Caco-2 (cell line): ENCODE measurements at places on chromosomes 1 and 21. TPM values are rescaled to one million over a fixed set of nuclear protein-coding genes. Genes with fewer than 3 reads are reported as not detected.

DNA sequence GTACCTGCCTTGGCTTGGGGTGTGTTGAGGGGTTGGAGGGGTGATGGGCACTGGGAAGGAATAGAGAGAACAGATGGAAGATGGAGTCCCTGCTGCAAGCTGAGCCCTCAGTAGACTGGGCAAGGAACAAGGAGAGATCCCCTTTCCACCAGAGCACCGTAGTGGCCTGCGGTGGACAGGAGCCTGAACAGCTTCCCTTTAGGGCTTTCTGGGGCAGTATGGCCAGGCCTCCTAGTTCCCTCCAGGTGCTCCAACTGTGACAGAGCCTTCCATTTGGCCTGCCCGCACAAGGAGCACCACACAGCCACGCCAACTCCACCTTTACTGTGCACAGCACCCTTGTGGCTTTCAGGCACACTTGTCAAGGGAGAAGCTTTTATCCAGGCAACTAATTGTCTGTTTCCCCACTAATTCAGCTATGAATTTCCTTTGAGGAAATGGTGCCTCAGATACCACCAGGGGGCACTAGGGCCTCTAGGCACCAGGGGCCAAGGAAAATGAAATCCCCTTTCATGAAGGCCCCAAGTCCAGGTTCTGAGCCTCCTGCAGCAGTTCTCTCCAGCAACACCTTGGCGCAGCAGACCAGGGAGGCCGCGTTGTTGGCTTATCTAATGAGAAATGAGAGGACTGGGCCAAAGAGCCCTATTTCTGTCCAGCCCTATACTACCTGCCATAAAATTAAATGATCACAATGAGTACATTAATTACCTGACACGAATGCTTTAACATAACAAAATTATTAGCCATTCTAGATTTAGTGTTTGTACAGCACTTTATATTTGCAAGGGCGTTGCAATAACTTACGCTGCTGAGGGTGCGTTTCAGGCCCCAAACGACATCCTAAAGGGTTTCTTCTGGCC is 23.1 kb upstream of the ERI3 start:
- no peak overlapping the region for H3K27ac ChIP-seq
- H3K27me3 ChIP-seq = no peaks in the 10 kb centered on the region
- no peaks in the 10 kb centered on the region for H3K4me1 ChIP-seq
- no peaks in the 10 kb centered on the region for H3K36me3 ChIP-seq
- no peak overlapping the region for H3K4me3 ChIP-seq
- DNase-seq = peak; percentile 44

DNA sequence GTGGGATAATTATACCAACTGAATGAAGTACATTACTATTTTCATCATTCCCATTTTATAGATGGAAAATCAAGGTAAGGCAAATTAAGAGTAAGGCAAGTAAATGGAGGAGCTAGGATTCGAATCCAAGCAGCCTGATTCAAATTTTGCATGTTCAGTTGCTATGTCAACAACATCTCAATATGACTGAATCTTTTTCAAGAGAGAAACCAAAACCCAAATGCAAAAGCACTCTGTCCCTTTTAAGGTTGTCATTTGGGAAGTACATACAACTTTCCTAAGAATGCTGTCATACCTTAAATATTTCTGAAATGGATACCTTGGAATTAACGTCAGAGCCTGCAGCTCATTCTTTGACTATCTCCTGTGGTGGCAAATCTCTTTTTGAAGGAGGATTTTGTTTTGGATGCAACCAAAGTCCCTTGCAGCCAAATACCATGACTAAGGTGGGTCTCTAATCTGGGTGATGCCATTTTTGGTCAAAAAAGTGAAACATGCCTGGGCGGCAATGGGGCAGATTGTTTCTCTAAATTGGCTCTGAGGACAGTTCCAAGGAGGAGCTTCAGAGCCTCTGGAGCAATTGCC is 25.4 kb downstream of the ADAMTS1 start:
- no peaks in the 10 kb centered on the region for H3K36me3 ChIP-seq
- no peak overlapping the region for H3K4me3 ChIP-seq
- no peaks in the 10 kb centered on the region for H3K27me3 ChIP-seq
- no peaks in the 10 kb centered on the region for H3K4me1 ChIP-seq
- H3K27ac ChIP-seq = no peak overlapping the region

DNA sequence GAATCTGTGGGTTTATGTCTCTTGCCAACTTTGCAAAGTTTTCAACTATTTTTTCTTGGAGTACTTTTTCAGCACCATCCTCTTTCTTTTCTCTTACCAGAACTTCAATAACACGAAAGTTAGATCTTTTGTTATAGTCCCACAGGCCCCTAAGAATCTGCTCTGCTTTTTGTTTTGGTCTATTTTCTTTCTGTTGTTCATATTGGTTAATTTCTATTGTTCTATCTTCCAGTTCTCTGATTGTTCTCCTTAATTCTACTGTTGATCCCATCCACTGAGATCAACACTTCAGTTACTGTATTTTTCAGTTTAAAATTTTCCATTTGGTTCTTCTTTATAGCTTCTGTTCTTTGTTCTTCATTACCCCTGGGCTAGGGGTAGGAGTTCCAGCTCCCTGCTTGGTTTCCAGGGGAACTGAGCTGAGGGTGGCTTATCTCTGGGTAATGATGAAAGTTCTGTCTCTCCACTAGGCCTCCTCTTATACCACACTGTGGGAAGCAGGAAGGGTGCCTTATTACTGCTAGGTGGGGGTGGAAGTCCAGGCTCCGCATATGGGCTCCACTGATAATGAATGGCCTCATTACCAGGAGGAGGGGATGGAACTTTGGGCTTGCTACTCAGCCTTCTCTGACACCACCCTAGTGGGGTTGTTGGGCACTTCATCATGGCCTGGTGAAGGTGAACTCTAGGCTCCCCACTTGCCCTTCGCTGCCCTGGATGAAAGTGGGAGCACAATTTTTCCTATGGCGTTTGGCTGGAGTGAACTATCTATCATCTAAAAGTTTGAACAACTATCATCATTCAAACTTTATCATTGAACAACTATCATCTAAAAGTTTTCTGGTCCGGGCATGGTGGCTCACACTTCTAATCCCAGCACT is 39.3 kb downstream of the NAV1 start:
- peaks cover 2% of the 10 kb centered on the region; the same call in 1 of the 2 replicates for H3K27me3 ChIP-seq
- H3K4me1 ChIP-seq = no peaks in the 10 kb centered on the region

- H3K4me1 ChIP-seq = peaks cover 6% of the 10 kb centered on the region
- no peaks in the 10 kb centered on the region for H3K36me3 ChIP-seq
- no peak for DNase-seq
- H3K27ac ChIP-seq = no peak overlapping the region
- no peak overlapping the region for H3K4me3 ChIP-seq
- H3K27me3 ChIP-seq = no peaks in the 10 kb centered on the region
Measured at GRCh38 chr1:119298687-119299303, 69.8 kb upstream of the HAO2 start.

GRCh38 chr1:5955479-5955977 is 36.7 kb downstream of the NPHP4 start:
- H3K27me3 ChIP-seq = no peaks in the 10 kb centered on the region
- no peaks in the 10 kb centered on the region for H3K4me1 ChIP-seq
- H3K27ac ChIP-seq = no peak overlapping the region
- no peak for DNase-seq
- no peaks in the 10 kb centered on the region; the same call in 1 of the 2 replicates for H3K36me3 ChIP-seq

GRCh38 chr1:208874915-208875314 is 630.7 kb upstream of the PLXNA2 start:
- no peak overlapping the region for H3K4me3 ChIP-seq
- no peaks in the 10 kb centered on the region for H3K36me3 ChIP-seq
- H3K27ac ChIP-seq = no peak overlapping the region
- no peaks in the 10 kb centered on the region for H3K27me3 ChIP-seq

DNA sequence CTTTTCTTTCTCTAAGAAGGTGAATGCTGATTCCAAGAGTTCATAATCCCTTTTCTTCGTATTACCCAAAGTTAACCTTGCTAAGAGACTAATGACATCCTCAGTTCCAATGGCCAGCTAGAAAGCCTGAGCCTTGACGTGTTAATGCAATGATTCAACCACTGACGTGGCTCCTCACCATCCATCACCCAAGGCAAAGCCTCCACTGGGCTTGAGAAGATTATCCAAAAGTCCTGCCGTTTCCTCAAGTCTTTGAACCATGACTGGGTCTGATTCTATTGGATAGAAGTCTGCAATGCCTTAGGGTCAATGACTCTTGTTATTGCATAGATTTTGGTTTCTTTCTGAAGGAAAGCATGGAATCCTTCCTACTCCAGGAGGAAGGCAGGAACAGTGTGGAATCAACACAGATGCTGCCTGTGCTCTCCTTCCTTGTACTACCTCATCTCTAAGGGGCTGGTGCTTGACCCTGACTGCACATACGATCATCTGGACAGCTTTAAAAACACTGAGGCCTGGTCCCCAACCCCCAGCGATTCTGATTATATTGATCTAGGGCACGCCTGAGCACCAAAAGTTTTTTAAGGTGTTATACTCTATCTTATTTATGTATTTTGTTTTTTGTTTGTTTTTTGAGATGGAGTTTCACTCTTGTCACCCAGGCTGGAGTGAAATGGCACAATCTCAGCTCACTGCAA is 69.3 kb upstream of the ANGPTL1 start:
- no peaks in the 10 kb centered on the region for H3K4me1 ChIP-seq
- no peak overlapping the region for H3K27ac ChIP-seq
- H3K27me3 ChIP-seq = no peaks in the 10 kb centered on the region; the same call in 1 of the 2 replicates
- DNase-seq = no peak

GRCh38 chr1:55304229-55304740 is 89.1 kb upstream of the USP24 start:
- H3K36me3 ChIP-seq = no peaks in the 10 kb centered on the region
- H3K4me1 ChIP-seq = no peaks in the 10 kb centered on the region
- DNase-seq = no peak
- no peaks in the 10 kb centered on the region for H3K27me3 ChIP-seq
- H3K4me3 ChIP-seq = no peak overlapping the region

DNA sequence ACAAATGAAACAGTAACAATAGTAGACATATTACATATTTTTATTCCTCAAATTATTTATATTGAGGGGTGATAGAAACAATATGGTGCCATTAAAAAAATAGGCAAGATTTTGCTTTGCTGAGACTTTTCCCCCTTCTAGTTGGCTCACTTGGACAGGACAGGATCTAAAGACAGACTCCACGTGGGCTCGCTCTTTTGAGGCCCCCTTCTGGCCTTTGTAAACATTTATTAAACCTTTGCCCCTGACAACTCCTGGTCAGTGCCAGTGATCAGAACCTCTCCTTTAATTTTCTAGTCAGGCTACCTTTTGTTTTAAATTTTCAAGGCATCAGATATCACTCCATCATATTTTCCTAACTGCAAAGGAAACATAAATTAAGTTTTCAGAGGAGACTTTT is 49.7 kb upstream of the IFI44L start:
- no peaks in the 10 kb centered on the region for H3K27me3 ChIP-seq
- no peak overlapping the region for H3K4me3 ChIP-seq
- no peaks in the 10 kb centered on the region for H3K4me1 ChIP-seq
- no peak for DNase-seq

GRCh38 chr1:44422161-44422560 is 17.1 kb downstream of the RNF220 start:
- no peak overlapping the region for H3K4me3 ChIP-seq
- no peak for DNase-seq
- H3K27ac ChIP-seq = no peak overlapping the region
- no peaks in the 10 kb centered on the region for H3K36me3 ChIP-seq
- H3K27me3 ChIP-seq = no peaks in the 10 kb centered on the region; the same call in 1 of the 2 replicates

- DNase-seq = no peak
- H3K27me3 ChIP-seq = no peaks in the 10 kb centered on the region
- no peak overlapping the region for H3K27ac ChIP-seq
- H3K36me3 ChIP-seq = no peaks in the 10 kb centered on the region
- no peak overlapping the region for H3K4me3 ChIP-seq
Measured at GRCh38 chr1:14246471-14246870, 352.0 kb upstream of the KAZN start.

DNA sequence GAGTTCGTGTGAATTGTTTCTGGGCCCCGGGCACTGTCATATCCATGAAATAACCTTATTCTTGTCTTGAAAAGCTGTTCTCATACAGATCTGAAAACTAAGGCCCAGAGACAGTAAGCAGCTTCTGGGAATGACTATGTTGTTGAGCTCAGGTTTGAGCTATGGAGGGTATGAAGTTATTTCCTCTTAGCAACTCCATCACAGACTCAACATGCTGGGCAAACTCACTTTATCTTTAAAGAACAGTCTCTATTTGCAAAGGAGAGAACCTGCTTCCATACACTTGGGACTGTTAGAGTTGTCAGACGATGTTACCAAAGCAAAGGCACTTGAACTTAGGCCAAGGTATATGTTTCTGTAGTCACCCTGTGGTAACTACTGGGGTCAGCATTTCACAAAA is 90.0 kb downstream of the GPR88 start:
- H3K27ac ChIP-seq = no peak overlapping the region
- no peak overlapping the region for H3K4me3 ChIP-seq
- H3K36me3 ChIP-seq = no peaks in the 10 kb centered on the region
- no peaks in the 10 kb centered on the region for H3K4me1 ChIP-seq
- DNase-seq = no peak

- DNase-seq = no peak
- 0 out of 2 replicates have a peak, but pooled peaks cover 3% of the 10 kb centered on the region for H3K4me1 ChIP-seq
- no peak overlapping the region for H3K27ac ChIP-seq
- no peak overlapping the region for H3K4me3 ChIP-seq
- H3K36me3 ChIP-seq = no peaks in the 10 kb centered on the region
Measured at GRCh38 chr1:185786524-185786923, 52.3 kb downstream of the HMCN1 start.

- no peaks in the 10 kb centered on the region for H3K4me1 ChIP-seq
- H3K27me3 ChIP-seq = no peaks in the 10 kb centered on the region
- H3K27ac ChIP-seq = no peak overlapping the region
- H3K36me3 ChIP-seq = no peaks in the 10 kb centered on the region
- no peak overlapping the region for H3K4me3 ChIP-seq
Measured at GRCh38 chr1:62011006-62011405, 183.6 kb upstream of the L1TD1 start.

Gene STUM
- 1.7 and 1.9 TPM in 2 replicates for total RNA-seq

Gene FAM72C
- total RNA-seq = 0.46 TPM in 1 of 2 replicates, not detected in the other

Gene PKLR
- total RNA-seq = not detected in 2 replicates

Gene ACKR1
- not detected in 2 replicates for total RNA-seq

Gene ADCY10
- total RNA-seq = 1.3 and 1.7 TPM in 2 replicates

Gene SPRR2D
- total RNA-seq = not detected in 2 replicates

Gene DIO1
- total RNA-seq = 6.8 and 7.1 TPM in 2 replicates
